ENCODE measurements at places on chromosomes 11 and 22.

GRCh38 chr22:41247703-41248102 is 7.0 kb upstream of the CHADL start:
- DNase-seq = no peak

DNA sequence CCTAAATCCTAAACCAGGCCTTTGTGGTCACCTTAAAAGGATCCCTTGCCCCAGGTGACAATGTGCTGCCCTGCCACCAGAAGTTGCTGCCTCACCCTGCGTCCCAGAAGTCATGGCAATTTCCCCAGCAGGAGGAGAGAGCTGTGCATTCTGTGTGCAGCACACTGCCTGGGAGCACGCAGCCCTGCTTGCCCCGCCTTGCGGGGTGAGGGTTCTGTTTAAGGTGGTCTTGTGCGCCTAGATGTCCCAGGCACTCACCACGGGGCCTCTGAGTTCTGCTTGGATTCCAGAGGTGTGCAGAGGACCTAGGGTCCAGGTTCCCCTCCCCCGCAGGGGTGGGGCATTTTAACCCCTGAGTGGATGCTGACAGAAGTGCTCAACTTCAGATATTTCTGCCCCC is 95.0 kb downstream of the GRAMD1B start:
- peak; percentile 9 for DNase-seq

GRCh38 chr22:17734187-17734586 is 40.1 kb downstream of the BID start:
- no peak for DNase-seq

DNA sequence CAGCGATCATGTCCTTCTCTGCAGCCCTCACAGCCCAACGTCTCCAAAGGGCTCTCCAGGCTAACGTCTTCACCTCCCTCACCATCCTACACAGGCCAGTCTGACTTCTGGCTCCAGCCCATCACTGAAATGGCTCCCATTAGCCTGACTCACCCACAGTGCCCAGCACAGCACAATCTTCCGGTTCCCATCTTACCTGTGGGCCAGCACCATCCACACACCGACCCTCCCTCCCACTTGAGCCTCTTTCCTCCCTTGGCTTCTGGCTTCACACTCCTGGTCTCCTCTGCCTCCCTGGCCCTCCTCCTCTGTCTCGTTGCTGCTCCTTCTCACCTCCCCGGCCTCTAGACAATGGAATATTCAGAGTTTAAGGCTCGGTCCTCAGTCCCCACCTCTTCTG is 51.2 kb downstream of the PDE2A start:
- DNase-seq = no peak

- peak; percentile 56 for DNase-seq
These were observed 2.4 kb downstream of the MPST start for GRCh38 chr22:37021710-37022482.

GRCh38 chr11:3109434-3109833 is 52.2 kb upstream of the CARS1 start:
- DNase-seq = no peak

DNA sequence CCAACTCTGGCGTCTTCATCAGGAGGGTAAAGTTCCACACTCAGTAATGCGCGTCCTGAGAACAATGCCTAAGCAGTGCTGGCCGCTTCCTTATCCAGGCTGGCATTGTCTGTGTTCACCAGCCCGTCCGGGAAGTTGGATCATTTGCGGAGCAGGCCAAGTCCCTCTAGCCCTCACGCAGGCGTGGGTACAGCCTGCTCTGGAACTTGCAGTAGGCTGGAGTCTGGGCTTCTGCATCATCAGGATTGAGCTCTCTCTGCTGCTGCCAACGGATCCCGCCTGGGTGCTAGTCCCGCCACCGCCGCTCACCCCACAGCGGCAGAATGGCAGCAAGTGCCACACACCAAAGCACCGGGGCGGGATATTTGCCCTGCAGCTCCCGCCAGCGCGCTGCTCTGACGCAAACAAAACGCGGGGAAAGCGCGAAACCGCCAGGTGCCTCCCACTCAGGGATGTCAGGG is 29.0 kb downstream of the GLYATL1 start:
- DNase-seq = no peak

DNA sequence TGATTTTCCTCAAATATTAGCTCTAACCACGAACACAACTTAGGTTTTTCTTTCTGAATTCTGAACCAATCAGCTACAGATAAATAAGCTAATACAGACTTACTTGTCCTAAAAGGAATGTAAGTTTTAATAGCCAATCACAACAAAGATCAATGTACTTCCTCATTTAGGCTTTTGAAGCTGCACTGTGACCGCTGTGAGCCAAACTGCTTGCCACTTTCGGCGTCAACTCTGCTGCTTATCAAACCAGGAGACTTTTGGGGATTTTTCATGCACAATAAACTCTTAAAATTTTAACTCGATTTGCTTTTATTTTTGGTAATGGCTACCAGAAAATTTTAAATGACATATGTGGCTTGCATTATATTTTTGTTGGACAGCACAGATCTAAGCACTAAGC is 92.5 kb downstream of the TMPRSS5 start:
- no peak for DNase-seq

- no peak for DNase-seq
These were observed 6.9 kb upstream of the CATSPER1 start for GRCh38 chr11:66032957-66033735.

- no peak for DNase-seq
These were observed 8.3 kb upstream of the MIEF1 start for GRCh38 chr22:39493759-39494158.

GRCh38 chr11:8268530-8269400 is 5.1 kb upstream of the LMO1 start:
- peak; percentile 67 for DNase-seq

DNA sequence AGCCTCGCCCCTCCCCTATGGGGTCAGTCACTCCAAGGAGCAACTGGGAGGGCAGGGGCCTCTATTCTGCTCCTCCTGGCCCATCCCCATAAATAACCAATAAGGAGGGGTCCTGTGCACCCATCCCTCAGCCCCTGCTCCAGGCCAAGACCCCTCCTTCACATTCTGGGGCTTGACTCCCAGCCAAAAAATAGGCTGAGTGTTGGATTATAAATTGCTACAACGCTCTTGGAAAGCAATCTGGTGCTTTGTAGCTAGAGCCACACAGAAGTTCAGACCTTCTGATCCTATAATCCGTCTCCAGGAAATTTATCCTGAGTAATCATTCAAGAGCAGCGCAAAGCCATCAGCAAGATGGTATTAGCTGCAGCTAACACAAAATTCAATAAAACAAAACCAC is 42.5 kb downstream of the ABCC8 start:
- DNase-seq = no peak

DNA sequence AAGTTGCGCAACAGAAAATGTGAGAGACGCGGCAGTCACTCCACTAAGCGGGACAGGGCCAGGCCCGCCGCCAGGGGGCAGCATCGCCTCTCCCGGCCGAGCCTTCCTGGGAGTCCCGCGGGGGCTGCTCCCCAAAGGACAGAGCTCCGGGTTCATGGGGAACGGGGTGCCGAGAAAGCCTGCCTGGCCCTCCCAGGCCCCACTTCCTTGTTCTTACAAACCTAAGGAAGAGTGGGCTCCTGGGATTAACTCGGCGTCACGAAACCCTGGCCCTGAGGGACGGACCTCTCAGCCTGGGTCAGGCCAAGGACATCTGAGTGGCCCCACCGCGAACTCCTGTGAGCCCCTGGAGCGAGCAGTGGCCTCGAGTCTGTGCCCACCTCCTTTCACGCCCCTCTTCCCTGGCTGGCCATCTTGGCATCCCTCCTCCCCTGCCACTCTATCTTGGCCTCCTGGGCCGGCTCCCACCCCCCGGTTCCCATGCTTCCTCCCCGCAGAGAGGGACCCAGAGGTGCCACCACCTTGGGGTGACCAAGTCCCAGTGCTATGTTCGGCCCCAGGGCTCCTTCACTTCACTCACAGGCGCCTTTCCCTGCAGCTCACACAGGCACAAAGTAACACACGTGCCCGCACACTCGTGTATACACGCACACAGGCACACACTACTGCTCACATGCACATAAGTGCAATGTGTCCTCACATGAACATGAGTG is 99.9 kb upstream of the FGF3 start:
- DNase-seq = peak; percentile 95

GRCh38 chr22:37431801-37432707 is 4.8 kb upstream of the ELFN2 start:
- no peak for DNase-seq

DNA sequence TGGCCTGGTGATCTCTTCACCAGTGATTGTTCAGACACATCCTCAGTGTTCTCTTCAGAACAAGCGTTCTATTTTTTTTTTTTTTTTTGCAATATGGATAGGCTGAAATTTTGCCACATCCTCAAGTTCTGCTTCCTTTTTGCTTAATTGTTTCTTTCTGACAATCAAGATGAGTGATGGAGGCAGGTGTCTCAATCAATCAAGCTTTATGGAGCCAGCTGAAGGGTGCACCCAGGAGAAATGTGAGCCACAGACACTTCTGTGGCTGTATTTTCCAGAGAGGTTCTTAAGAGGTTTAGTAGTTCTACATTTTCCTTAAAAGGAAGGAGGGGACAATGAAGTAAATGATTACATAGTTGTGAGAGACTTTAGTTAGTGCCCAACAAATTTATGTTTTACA is 43.9 kb upstream of the ASPHD2 start:
- no peak for DNase-seq

GRCh38 chr11:44315947-44316658 is 6.2 kb upstream of the ALX4 start:
- peak; percentile 58 for DNase-seq

GRCh38 chr11:116317212-116317611 is 455.6 kb downstream of the BUD13 start:
- no peak for DNase-seq

GRCh38 chr11:120914601-120915000 is 109.3 kb upstream of the TBCEL start:
- no peak for DNase-seq

- no peak for DNase-seq
These were observed 1144.5 kb upstream of the CCDC90B start for GRCh38 chr11:84430661-84431060.

DNA sequence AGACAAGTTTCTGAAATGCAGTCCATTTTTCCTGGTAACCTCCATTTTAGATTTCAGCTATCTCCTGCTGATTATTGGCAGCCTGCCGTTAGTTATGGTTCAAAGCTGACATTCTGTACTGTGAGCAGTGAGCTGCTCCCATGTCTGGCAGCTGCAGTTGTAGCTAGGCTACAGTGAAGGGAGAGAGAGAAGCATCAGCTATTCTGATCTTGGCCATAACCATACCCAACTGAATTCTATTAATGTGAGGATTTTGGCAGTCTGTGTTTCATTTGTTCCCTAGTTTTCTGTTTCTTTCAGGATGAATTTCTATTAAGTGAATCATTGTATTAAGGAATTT is 33.4 kb downstream of the SIK2 start:
- no peak for DNase-seq

- DNase-seq = peak; percentile 74
These were observed 783 bp upstream of the SLC35C1 start for GRCh38 chr11:45803971-45804760.

DNA sequence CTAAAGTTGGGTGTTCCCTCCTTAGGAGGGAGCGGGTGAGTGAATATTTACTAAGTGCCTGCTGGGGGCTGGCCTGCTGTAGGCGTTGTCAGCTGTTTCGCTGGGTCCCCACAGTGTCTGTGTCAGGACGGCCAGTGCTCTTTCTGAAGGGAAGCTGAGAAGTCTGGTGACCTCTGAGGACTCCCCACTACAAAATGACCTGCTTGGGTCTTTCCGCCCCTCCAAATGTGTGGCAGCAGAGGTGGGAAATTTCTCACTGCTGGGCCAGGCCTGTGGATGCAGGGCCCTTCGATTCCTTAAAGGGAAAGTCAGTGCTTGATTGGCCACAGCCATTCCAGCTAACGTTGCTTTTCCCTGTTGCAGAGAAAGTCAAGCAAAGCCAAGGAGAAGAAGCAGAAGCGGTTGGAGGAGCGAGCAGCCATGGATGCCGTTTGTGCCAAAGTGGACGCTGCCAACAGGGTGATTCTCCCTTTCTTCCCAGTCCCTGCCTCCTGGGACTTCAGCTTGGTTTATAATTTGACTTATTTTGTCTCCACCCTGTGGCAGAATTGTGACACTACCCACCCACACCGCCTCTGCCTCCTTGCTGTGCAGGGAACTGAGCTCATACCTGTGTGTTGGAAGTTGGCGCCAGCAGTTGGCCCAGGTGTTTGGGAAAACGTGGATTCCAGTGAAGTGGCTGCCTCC is 6.8 kb downstream of the NAA40 start:
- DNase-seq = peak; percentile 61

- no peak for DNase-seq
These were observed 63.1 kb downstream of the ARFGAP3 start for GRCh38 chr22:42793848-42794405.

DNA sequence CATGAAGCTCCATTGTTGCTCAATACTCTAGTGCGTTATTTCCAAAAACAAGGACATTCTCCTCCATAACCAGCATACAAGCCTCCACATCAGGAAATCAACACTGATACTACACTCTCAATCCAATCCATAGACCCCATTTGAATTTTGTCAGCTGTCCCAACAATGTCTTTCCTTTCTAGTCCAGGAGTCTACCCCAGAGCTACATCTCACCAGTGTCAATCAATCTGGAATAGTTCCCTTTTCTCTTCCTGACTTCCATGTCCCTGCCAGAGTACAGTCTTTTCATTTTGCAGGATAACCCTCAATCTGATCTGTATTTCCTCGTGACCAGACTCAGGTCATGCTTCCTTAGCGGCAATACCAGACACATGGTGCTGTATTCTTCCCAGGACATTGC is 43.0 kb downstream of the TCF20 start:
- no peak for DNase-seq

DNA sequence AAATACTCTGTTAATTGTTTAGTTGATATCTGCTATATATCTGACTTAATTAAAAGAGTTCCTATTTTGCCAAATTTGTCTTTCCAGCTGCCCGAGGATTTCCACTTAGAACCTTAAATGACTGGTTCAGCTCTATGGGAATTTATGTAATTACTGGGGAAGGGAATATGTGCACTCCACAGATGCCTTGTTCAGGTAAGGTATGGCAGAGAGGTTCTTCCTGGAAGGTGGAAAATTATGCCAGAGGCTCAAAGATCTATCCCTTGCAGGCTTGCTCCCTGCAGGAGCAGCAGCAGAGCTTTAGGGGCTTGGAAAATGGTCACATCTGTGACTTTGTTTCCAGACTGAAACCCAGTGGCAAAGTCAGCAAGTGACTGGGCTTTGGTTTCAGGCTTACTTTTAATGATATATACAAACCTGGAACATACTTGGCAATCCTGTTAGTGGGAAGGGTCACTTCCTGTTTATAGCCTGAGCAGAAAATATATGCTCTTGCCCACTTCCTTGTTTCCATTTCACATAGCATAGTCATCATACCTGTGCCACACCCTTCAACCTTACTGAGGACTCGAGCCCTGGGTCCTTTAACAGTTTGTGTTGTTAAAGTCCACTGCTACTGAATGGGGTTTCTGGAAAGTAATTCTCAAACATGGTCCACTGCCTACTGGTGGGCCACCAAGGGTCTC is 23.7 kb downstream of the WBP2NL start:
- DNase-seq = no peak

GRCh38 chr11:73640592-73640991 is 5.8 kb upstream of the PLEKHB1 start:
- DNase-seq = no peak

- no peak for DNase-seq
These were observed 5.0 kb downstream of the CD81 start for GRCh38 chr11:2382129-2382517.

Data from nephron progenitor cell (in vitro differentiated cells).